NCI-H1048 (cell line): ENCODE measurements at places on chromosomes 1 and 21.

DNA sequence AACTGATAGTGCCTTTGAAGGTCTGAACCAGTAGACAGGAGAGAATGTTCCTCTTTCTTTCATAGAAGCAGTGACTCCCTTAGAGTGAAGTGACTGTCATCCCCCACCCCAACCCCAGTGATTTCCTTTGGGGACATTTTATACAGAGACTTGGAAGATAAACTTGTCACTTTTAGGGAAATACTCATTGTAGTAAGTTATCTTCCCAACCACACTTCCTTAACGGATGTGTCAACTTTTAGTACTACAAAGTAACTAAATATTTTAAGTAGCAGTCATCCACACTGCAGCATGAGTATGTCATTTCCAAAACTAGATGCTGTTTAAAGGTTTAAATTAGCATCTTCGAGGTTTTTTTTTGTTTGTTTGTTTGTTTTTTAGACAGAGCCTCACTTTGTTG is 13.7 kb downstream of the LRRC8B start:
- no peak for DNase-seq

GRCh38 chr1:64750875-64751274 is 6.0 kb downstream of the RAVER2 start:
- no peak for DNase-seq

DNA sequence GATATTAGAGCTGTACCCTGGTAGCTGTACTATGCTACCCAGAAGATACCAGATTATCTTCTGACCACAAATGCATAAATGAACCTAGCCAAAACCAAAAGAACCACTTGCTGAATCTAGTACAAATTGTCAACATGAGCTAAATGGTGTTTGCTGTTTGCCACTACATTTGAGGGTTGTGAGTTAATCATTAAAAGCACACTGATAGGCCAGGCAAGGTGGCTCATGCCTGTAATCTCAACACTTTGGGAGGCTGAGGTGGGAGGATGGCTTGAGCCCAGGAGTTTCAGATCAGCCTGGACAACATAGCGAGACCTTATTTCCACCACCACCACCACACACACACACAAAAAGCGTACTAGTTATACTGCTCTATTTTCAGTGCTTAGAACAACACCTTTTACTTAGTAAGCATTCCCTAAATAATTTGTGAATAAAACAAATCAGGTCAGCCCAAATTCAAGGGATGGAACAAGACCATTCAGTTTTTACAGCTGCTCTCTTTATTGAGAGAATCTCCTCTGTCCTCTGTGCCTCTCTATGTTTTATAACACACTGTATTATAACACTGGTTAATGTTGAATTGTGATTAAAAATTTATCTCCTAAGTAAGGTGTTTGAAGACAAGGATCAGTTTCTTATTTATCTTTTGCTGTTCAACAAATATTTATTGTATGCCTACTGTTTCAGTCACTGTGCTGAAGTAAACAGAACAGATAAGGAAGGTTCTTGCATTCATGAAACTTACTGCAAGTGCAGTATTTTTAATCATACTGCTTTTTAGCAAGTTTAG is 44.0 kb downstream of the MAGI3 start:
- no peak for DNase-seq

- DNase-seq, result no peak
Measured at GRCh38 chr21:43727519-43728153, 8.7 kb downstream of the PDXK start.

GRCh38 chr1:6154525-6155319 is 25.4 kb downstream of the CHD5 start:
- no peak for DNase-seq

DNA sequence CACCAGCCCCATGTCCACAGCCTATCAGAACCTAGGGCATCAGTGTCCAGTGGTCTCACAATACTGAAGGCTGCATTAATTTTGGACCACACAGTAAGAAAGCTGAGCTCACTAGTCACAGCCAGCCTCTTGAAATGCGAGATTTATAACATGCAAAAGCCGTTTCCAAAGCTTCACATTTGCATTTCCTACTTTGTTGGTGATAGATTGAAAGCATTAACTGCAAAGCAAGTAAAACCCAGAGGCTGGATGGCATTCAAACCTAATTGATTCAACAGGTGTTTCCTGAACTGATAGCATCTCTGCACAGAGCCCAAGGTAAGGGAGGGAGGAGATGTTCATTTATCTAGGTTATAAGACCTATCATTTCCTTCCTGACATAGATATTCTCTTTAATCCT is 410.1 kb downstream of the OMA1 start:
- no peak for DNase-seq

- no peak for DNase-seq
Measured at GRCh38 chr21:42417533-42417932, 13.8 kb downstream of the UBASH3A start.

DNA sequence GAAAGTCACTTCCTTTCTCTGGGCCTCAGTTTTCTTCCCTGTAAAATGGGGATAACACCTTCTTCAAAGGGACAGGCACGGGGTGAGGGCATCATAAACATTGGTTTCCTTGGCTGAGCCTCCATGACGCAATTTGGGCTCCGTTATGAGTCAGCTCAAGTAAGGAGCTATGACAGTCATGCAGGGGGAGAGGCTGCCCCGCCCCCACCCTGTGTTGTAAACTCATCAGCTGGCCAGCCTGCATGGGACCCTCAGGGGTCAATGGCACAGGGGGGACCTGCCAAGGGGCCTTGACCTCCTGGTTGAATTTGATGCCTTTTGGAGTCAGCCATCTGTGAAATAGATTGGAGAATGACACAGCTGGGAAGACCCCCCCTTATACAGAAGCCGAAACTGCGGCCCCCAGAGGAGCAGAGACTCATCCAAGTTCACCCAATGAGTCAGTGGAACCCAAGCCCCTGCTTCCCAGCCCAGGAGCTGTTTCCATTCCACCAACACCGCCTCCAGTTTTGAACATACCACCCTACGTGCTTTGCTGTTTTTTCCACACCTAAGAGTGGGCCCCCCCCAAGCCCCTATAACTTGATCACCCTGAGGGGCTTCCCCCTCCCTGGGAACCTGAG is 36.8 kb upstream of the RUNX3 start:
- no peak for DNase-seq

GRCh38 chr1:110259770-110260169 is 49.7 kb downstream of the KCNC4 start:
- DNase-seq, result no peak

DNA sequence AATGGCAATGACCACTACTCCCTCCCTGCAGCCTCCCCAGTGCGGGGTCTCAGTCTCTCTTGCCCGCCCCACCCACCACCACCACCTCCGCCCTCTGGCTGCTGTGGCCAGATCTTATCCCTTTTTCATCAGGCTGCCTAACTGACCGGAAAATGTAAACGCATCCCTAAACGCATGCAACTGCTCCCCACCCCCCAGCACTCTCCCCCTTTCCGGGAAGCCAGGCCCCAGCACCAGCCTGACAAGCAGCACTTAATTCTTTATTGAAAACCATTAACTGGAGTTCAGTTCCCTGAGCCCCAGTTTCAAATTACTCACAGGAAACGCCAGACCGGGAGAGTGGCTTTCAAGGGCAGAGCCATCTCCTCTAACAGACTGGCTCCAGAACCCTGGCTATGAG is 147.7 kb downstream of the DMRTA2 start:
- DNase-seq, result no peak

DNA sequence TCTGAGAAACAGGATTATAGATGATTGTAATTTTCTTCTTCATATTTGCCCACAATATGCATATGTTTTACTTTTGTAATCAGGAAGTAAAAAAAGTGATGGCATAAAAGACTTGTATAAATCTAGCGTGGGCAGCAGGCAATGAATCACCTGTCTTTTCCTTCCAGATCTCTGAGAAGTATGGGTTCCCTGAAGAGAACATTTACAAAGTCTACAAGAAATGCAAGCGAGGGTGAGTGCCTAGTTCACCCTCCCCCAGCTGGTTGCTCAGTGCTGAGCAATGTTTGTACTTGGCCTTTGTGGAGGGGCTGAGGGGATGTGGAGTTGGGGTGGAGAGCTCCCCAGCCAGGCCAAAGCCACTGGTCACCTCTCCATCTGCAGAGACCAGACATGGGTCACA is 30.7 kb downstream of the GRHL3 start:
- no peak for DNase-seq

DNA sequence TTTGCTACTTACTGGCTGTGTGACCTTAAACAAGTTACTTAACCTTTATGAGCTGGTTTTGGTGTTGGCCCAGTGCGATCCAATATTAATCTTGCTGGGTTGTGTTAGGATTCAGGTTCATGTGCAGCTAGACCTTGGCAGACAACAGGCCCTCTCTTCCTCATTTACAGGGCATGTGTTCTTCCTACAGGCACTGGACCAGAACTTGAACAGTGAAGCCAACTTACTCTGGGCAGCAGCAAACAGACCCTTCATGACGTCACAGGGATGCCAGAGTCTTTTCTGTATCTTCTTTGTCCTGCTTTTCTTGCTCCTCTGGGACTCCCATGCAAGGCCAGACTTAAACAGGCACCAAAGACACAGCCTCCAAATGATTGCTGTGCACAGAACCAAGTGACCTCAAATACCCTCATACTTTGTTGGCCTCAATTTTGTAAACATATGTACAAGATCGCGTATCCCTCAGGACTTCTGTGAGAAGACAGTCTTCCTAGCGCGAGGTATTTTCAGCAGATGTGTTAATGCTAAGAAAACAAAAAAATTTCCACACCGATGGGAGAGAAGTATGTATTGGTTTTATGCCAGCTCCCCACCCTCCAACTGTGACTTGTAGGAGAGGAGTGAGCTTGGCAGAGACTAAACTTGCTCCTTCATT is 73.7 kb downstream of the URB2 start:
- DNase-seq, result no peak

DNA sequence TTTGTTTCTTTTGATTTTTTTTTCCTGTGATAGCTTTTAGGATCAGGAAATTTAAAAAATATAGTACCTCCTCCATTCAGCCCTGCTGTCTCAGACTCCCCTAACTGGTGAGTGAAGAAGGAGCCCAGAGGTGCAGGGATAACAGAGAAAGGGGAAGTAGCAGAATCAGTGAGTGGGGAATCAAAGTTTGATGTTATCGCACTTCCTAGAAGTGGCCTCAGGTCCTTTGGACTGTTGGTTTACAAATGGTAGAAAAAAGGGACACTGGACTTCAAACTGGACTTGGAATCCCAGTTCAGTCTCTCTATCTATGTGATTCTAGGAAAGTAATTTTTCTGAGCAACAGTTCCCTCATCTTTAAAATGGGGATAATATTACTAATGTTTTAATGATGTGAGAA is 99.5 kb downstream of the FGGY start:
- no peak for DNase-seq

- no peak for DNase-seq
Measured at GRCh38 chr1:237287876-237288521, 246.0 kb downstream of the RYR2 start.

DNA sequence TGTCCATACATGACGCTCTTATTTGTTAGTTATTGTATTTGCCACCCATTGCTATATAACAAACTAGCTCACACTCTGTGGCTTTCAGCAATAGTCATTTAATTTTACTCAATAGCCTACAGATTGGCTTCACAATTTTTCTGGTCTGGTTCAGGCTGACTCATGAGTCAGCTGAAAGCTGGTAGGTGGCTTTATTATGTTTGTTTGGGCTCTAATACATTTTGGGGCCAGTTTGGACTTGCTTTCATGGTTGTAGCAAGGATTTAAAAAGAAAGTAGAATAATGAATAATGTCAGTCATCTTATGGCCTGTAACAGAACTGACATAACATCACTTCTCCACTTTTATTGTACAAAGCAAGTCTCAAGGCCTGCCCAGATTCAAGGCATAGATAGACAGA is 338.7 kb downstream of the LRRIQ3 start:
- no peak for DNase-seq

DNA sequence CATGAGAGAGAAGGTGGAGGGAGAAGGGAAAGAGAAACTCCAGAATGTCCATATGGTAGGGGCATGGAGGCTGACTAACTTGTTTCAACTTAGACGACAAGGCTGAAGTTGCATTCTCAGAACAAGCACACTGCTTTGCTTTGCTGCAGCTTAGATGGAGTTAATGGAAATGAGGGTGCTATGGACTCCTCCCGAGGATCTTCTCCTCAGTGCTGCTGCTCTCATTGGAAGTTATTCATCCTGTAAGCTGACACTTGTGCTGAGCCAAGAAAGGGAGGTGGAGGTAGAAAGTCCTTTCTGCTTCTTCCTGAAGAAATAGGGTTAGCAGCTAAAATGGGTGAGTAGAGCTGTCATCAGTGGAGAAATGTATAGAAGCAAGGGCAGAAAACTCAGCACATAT is 215.3 kb downstream of the SEC16B start:
- DNase-seq, result no peak

DNA sequence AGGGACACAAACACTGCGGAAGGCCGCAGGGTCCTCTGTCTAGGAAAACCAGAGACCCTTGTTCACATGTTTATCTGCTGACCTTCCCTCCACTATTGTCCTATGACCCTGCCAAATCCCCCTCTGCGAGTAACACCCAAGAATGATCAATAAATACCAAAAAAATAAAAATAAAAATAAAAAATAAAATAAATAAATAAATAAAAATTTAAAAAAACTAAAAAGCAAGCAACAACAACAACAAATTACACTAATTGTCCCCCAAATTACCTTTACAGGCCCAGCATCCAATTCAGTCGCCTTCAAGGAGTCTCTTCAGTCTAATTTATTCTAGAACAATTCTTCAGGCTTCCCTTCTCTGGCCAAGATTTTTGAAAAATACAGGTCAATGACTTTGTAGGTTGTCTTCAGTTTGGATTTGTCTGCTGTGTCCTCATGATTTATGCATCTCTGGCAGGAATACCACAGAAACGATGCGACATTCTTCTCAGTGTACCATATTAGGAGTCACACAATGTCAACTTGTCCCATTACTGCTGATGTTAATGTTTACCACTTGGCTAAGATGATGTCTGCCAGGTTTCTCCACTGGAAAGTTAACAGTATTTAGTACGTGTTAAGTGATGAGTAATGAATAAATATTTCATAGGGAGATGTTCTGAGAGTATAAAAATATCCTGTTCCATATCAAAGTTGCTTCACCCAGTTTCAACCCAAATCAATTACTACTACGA is 20.3 kb upstream of the BMP8B start:
- DNase-seq, result no peak

DNA sequence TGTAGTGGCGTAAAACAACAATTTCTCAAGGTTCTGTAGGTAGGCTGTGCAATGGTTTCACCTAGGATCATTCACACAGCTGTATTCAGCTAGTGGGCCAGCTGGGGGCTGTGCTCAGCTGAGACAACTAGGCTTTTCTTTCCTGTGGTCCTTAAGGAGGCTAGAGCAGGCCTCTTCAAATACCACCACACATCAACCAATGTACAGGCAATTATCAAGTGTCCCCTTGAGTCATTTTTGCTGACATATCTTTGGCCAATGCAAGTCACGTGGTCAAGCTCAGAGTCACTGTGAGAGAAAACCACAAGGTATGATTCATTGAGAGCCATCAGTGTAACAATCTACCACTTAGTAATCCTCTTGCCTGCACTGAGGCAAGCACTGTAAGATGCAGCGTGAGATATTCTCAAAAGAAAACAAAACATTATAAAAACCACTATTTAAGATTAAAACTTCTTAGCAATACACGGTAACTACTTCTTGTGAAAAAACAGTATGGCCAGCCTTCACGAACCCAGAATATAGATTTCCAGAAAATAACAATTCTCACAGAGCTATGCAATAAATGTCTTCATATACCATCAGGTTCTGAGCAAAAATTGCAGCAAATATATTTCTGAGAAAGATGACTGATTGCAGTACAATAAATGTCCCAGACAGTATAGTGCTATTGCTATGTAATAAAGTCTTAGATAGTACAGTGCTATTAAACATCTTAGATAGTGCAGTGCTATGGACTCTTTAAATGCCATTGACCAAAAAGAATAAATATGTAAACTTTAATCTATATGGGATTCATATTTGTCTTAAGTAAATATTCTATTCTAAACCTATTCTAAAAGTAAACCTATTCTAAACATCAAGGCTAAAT is 55.3 kb downstream of the NME7 start:
- DNase-seq, result no peak
